ENCODE measurements at places on chromosomes 16 and 17.

DNA sequence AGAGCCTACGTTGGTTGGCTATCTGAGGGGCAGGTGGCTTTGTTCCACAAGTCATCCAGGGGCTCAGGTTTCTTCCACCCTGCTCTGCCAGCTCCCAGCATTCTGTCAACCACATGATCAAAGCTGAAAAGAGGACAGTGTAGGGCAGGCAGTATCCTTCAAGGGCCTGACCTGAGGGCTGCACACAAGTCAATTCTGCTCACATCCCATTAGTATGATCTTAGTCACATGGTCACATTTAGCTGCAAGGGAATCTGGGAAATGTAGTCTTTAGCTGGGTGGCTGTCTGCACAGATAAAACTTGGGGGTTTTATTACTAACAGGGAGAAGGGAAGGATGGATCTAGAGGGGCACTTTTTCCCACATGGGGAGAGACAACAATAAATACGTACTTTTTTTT, 97.3 kb downstream of the SALL1 start:
- no peak for DNase-seq

DNA sequence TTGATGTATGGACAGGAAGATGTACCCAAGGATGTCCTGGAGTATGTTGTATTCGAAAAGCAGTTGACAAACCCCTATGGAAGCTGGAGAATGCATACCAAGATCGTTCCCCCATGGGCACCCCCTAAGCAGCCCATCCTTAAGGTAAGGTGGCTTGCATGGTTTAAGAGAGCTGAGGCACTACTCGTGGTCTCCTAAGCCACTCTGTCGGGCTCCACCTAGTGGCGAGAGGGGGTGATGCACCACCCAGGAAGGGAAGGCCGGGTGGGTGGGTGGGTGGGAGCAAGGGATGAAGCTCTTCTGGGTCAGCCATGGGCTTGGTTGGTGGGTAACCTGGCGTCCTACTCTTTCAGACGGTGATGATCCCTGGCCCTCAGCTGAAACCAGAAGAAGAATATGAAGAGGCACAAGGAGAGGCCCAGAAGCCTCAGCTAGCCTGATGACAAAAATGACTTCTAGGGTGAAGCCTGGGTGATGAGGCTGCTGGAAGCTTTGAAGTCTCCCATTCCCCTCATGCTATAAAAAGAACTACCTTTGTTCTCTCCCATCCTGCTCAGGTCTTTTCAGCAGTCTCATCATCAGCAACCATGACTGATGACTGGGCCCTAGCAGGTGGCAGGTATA, 21.5 kb downstream of the GPR179 start:
- DNase-seq, result no peak

GRCh38 chr17:50585346-50585745, 24.8 kb downstream of the CACNA1G start:
- DNase-seq, result no peak

DNA sequence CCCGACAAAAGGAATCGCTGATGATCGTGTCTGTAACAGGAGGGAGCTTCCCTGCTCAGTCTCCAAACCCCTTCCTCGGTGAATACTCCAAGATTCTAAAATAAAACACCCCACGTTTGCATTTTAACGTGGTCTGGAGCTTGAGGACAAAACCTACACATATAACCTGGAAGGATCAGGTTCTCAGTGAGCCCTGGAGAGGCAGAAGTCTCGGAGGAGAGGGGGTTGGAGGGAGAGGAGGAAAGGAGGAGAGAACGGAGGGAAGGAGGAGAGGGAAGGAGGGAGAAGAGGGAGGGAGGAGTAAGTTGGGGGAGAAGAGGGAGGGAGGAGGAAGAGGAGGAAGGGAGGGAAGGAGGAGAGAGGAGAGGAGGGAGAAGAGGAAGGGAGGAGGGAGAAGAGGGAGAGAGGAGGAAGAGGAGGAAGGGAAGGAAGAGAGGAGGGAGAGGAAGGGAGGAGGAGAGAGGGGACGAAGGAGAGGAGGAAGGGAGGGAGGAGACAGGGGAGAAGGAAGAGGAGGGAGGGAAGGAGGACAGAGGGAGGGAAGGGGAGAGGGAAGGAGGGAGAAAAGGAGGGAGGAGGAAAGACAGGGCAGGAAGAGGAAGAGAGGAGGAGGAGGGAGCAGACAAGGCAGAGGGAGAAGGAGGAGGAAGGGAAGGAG, 27.4 kb upstream of the GINS2 start:
- DNase-seq, result no peak

DNA sequence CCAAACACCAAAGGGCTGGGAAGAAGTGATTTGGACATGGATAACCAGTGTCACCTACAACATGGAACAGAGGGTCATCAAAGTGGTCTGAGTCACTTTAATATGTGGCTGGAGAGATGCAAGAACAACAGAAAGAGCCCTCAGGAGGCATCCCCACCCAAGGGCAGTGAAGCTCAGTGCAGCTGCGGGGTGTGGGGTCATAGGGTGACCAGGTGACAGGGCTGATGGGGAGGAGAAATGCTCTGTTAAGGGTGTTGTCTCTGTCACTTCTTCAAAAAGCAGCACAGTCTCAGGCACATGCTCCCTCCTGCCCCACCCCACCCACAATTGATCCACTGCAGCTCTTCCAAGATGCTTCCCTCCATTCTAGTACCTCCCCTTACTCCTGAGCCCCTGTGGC, 819.1 kb downstream of the KCNJ18 start:
- no peak for DNase-seq

GRCh38 chr16:65534121-65534528, 412.3 kb upstream of the CDH11 start:
- DNase-seq, result no peak

DNA sequence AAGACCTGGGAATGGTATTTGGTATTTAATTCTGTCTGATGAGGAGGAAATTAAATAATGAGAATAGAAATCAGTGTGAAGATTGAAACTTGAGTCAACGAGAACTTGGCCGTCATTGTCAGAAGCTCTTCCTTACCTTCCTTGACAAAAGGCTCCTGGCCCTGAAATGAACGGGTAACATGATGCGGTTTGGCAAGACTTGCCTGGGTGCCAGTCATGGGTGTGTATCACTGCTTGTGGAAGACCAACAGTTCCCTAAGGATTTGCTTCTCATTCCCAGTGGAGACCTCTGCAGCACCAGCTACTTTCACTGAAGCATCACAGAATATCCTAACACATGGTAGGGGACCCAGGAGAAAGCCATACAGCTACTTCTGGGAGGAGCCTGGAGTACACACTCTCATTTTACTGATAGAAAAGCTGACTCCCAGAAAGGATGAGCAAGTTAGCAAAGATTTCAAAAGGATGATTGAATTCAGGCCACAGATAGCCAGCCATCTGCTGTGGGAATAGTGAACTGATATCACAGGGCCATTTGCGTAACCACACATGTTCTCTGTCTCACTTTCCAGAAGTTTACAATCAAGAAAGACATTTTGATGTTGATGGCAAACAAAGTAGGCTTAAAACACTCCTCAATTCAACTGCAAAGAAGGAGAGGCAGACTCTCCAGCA, 258.1 kb upstream of the SALL1 start:
- DNase-seq, result no peak

GRCh38 chr16:424033-424622, 1.3 kb upstream of the RAB11FIP3 start:
- DNase-seq, result peak; percentile 48

DNA sequence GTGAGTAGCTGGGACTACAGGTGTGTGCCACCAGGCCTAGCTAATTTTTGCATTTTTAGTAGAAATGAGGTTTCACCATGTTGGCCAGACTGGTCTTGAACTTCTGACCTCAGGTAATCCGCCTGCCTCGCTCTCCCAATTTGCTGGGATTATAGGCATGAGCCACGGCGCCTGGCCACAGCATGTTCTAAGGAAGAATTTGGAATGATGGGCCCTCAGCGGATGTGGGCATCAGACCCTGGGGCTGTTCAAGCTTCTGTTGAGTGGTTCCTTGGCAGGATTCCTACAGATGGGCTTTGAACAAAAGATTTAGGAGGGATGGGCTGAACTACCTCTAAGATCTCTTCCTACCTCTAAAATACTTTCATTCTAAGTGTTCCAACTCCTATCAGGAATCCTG, 4.1 kb downstream of the PRPSAP2 start:
- no peak for DNase-seq

- no peak for DNase-seq
Observed at GRCh38 chr17:79083191-79083971, 8.8 kb downstream of the ENGASE start.

- no peak for DNase-seq
Observed at GRCh38 chr16:84940670-84941551, 70.4 kb downstream of the ZDHHC7 start.

DNA sequence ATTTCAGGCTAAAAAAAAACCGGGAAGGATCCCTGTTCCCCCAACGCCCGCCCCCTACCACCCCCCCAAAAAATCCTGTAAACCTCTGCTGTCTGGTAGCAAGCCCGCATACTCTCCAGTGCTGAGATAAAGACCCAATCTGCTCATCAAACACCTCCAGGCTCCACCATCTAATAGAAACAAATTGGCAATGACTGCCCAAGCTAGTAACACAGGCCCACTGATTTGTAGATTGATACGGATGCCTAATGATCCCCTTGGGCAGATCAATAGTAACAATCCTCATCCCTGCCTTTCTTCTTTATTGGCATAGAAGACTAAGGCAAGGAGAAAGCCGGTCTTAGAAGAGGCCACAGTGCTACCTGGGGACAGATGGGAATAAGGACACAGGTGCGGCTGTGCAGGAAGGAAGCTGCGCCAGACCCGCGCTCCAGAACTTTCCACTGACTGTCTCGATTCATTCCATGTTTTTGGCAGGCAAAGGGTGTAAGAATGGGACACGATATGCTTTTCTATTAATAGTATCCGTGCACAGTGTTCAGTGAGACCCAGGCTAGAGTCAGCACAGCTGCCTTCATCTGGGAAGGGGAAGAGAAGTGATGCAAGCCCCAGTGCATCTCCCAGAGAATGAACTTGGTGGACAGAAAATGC, 407.6 kb upstream of the PSMD7 start:
- no peak for DNase-seq

- DNase-seq, result no peak
Observed at GRCh38 chr17:6240001-6240400, 169.8 kb downstream of the WSCD1 start.

- DNase-seq, result no peak
Observed at GRCh38 chr17:61338000-61338798, 61.4 kb upstream of the TBX2 start.

DNA sequence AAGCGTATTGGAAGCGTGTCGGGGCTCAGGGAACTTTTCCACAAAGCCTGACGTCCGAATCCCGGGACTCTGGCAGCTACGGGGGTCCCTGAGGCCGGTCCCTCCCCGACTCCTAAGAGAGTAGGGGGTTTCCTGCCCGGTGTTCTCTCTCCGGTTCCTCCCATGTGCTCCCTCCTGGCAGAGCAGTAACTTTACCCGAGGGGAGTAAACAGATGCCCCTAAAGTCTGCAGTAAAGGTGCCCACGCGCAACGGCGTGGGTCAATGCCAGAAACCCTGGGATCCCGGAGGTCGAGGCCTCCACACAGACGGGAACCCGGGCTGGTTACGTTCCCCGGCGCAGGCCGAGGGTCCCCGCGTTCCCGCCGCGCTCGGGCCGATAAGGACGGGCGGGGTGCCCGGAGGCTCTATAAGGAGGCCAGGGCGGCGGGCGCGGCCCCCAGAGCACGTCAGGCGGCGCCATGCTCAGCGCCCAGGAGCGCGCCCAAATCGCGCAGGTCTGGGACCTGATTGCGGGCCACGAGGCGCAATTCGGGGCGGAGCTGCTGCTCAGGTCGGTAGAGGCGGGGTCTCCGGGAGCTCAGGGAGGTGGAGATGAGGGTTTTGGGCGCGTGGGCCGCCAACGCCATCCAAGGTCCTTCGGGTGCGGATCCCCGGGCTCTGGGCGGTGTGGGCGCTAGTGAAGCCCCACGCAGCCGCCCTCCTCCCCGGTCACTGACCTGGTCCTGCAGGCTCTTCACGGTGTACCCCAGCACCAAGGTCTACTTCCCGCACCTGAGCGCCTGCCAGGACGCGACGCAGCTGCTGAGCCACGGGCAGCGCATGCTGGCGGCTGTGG, at the start of gene HBM:
Gene HBM (plus strand): TSS at position 440 of the 836 bp plus-strand sequence. CDS start 20 bp downstream, at position 460.
- DNase-seq, result no peak

GRCh38 chr16:10834130-10834529, 15.5 kb upstream of the TVP23A start:
- no peak for DNase-seq

DNA sequence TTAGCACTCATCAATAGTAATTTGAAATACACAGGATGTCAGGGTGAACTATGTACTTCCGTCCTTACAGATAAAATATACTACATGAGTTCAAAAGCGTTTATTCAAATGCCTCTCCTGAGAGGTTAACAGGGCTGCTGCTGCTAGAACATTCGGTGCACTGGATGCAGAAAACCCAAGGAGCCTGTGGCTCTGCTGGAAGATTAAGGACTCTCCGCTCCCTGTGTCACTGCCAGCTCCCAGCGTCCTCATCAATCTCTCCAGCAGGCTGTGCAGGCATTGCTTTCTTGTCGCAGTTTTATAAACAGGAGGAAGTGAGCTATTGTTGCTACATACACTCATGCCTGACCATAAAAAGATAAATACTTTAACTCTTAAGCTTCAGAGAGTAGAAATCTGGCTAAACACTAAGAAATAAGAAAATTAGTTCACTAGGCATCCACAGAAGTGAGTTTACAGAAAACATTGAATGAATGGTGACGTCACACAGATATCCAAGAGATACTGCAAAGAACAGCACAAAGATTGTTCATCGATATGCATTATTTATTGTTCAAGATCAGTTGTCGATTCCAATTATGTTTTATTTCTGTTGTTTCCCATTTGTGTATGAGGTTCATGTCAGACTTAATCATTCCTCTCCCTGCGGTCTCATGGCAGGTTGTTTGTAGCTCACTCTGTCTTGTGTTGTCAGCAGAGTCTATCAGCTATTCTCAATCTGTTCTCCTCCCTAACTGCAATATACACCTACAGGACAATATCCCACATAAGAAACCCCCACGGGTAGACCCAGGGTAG, 127.9 kb upstream of the MON1B start:
- DNase-seq, result no peak

DNA sequence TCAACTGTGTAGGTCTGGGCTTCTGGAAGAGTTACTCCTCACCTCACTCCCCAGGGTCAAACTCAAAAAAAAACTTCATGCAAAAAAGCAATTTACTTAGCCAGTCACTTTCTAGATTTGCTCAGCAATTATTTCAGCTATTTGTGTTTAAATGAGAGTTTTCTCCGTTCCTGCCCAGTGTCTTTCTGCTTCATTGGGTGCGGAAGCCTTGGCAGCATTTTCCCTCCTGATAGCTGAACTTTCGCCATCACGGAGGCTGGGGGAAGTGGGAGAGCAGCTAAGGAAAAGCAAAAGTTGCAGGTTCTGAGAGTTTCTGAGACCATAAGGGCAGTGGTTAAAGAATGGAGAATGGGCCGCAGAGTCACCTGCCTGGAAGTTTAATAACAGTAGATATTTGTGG, 287.1 kb upstream of the DYNLRB2 start:
- DNase-seq, result peak; percentile 39

DNA sequence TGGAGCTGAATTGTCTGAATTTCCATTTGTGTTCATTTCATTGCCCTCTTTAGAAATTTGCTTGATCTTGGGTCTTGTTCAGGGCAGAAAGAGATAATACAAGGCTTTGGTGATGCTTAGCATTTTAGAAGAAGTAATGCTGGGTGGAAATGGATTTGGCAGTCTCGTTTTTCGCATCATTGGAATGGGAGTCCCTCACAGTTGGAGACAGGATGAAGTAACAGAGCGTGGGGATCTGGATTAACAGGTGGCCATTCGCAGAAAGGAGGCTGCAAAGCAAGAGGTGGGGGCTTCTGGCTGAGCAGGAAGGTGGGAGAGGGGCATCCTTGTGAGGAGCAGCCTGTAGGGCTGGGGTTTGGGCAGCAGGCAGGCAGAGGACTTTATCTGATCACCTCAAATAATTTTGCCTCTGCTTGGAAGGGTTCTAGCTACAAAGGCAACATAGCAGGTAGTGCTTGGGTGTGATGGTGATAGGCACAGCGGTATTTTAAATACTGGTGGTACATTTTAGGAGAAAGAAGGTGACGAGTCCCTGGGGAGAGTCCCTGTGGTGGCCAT, 17.0 kb downstream of the KSR1 start:
- no peak for DNase-seq
